ENCODE measurements at places on chromosomes 16 and 17. TPM values are rescaled to one million over a fixed set of nuclear protein-coding genes. Genes with fewer than 3 reads are reported as not detected.

GRCh38 chr16:49468611-49469310 lies 95.2 kb downstream of the C16orf78 start:
- no peaks in the 10 kb centered on the region for H3K36me3 ChIP-seq
- H3K4me1 ChIP-seq, result no peaks in the 10 kb centered on the region
- no peak overlapping the region for H3K4me3 ChIP-seq
- H3K27ac ChIP-seq, result no peak overlapping the region
- DNase-seq, result no peak

DNA sequence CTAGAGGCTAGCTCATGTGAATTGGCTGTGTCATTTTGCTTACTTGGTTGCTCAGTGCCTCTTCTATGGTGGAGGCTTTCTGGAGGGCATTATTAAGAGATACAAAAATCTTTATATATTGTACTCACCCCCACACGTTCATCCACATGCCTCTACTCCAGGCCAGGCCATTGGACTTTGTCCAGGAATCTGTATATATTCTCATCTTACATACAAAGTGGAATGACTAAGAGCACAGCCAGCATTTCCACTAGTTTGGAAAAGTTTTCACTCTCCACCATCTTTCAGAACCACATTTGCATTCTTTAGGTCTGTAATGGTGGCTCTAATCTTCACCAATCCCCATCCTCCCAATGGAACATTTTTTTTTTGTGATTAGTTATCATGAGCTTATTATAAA lies 4.8 kb upstream of the GLG1 start:
- no peak overlapping the region for H3K4me3 ChIP-seq
- peaks cover 9% of the 10 kb centered on the region for H3K4me1 ChIP-seq
- no peak overlapping the region for H3K27ac ChIP-seq

DNA sequence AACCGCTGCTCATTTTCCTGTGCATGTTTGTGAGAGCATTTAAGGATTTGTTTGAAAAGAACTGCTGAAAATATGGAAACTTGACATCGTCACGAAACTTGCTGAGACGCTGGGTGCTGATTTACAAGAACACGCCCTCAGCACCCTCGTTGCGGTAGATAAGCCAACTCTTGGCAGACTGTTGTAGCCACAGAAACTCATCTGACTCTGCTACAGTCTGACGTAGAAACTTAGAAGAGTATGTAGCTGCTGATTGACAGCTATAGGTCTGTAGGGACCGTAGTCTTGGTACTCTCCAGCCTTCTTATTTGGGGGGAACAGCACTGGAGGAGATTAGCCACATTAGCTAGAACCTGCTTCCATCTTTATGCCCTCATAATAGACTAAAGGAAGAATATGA lies 36.1 kb upstream of the MYH2 start:
- no peaks in the 10 kb centered on the region for H3K36me3 ChIP-seq
- no peaks in the 10 kb centered on the region for H3K4me1 ChIP-seq
- H3K4me3 ChIP-seq, result no peak overlapping the region
- H3K27ac ChIP-seq, result no peak overlapping the region
- H3K27me3 ChIP-seq, result no peaks in the 10 kb centered on the region
- DNase-seq, result no peak

DNA sequence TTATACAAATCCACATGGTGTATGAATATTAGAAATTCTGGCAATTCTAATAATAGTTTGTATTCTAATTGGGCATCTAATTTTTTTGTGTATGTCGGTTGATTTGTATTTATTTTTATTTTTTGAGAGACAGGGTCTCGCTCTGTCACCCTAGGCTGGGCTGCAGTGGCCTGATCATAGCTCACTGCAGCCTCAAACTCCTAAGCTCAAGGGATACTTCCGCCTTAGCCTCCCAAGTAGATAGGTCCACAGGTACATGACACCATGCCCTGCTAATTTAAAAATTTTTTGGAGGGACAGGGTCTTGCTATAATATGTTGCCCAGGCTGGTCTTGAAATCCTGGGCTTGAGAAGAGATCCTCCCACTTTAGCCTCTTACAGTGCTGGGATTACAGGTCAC lies 104.6 kb downstream of the TRIM37 start:
- no peak overlapping the region for H3K4me3 ChIP-seq
- DNase-seq, result no peak
- H3K27me3 ChIP-seq, result no peaks in the 10 kb centered on the region
- H3K27ac ChIP-seq, result peak overlapping the region; percentile 60

GRCh38 chr17:65074778-65075250 lies 18.3 kb upstream of the GNA13 start:
- H3K27me3 ChIP-seq, result no peaks in the 10 kb centered on the region
- H3K36me3 ChIP-seq, result no peaks in the 10 kb centered on the region
- H3K4me1 ChIP-seq, result no peaks in the 10 kb centered on the region
- H3K4me3 ChIP-seq, result no peak overlapping the region
- H3K27ac ChIP-seq, result peak overlapping the region; percentile 46

- no peak for DNase-seq
- H3K4me1 ChIP-seq, result peaks cover 3% of the 10 kb centered on the region
- H3K4me3 ChIP-seq, result peak overlapping the region; percentile 92
- H3K36me3 ChIP-seq, result no peaks in the 10 kb centered on the region
- H3K27me3 ChIP-seq, result peaks cover 9% of the 10 kb centered on the region
Observed at GRCh38 chr16:86554599-86554916, 477 bp downstream of the MTHFSD start.

GRCh38 chr16:968620-969019 lies 2.2 kb downstream of the LMF1 start:
- no peak for DNase-seq
- H3K4me1 ChIP-seq, result peaks cover 3% of the 10 kb centered on the region
- H3K27ac ChIP-seq, result no peak overlapping the region
- H3K36me3 ChIP-seq, result no peaks in the 10 kb centered on the region

GRCh38 chr17:75487351-75488070 lies 27.8 kb downstream of the CASKIN2 start:
- no peaks in the 10 kb centered on the region for H3K36me3 ChIP-seq
- no peak overlapping the region for H3K4me3 ChIP-seq
- H3K4me1 ChIP-seq, result peaks cover 11% of the 10 kb centered on the region

DNA sequence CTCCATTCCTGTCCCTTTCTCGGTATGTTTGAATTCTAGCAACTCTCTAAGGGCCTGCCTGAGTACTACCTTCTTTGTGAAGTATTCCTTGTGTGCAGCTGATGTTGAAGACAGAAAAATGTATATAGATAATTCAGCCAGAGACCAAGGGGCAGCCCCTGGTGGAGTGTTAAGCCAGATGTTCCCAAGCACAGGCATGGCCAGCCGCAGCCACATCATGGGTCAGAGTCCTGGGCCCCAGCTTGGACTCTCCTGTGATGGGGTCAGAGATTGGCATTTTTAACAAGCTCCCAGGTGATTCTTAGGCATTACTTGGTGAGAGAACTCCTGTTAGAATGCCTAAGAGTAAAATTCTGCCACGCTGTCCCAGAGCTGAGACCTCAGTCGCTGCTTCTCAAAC lies 100.8 kb downstream of the IRF8 start:
- H3K27ac ChIP-seq, result no peak overlapping the region

DNA sequence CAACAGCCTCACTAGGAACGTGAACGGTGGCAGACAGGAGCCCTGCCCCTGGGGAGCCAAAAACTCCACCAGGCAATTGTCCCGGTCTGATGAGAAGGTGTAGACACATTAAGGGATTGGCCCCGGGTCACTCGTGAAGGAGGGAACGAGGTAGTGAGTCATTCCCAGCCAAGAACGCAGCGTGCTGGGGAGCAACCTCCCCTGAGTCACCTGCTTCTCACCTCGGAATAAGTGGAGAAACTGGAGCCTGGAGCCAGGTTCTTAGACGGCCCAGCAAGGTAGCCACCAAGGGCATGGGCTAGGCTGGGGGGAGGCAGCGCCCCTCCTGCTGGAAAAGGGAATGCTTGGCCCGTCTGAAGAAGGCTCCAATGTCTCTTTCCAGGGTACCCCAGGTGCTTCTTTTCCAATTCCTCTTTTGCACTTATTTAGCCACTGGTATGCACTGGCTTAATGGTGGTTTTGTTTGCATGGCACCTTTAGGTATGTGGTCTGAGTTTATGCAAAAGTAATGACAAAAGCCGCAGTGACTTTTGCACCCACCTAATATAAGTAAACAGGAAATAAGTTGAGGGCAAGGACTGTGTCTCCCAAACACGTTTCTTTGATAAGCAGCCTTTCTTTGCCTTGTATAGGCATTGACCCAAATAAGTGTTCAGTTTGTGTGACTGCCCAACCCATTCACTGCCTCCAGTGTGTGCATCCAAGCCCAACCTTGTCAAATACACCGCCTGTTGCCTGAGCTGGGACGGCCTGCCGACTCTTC lies 1.8 kb upstream of the HELZ start:
- no peak overlapping the region for H3K27ac ChIP-seq
- H3K4me1 ChIP-seq, result peaks cover 21% of the 10 kb centered on the region
- no peaks in the 10 kb centered on the region for H3K36me3 ChIP-seq
- DNase-seq, result peak; percentile 51
- H3K4me3 ChIP-seq, result peak overlapping the region; percentile 99

DNA sequence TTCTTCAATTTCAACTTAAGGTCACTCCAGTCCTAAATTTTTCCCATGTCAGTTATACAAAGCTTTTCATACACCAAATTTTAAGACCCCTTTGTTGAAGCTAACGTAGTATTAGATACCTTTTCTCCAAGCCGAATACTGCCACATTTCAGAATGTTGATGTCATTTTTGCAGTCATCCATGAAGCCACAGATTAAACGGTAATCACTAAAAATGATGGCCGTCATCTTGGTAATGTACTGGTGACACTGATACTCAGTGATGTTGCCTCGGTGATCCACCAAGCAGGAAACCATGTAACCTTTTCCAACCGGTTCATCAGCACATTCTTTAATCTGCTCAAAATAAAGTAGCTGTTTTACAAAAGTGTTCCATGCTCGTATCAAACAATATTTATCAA lies 82.1 kb upstream of the CLEC18B start:
- no peak overlapping the region for H3K4me3 ChIP-seq
- no peaks in the 10 kb centered on the region for H3K36me3 ChIP-seq
- DNase-seq, result no peak
- H3K4me1 ChIP-seq, result peaks cover 6% of the 10 kb centered on the region
- no peaks in the 10 kb centered on the region for H3K27me3 ChIP-seq
- H3K27ac ChIP-seq, result no peak overlapping the region

DNA sequence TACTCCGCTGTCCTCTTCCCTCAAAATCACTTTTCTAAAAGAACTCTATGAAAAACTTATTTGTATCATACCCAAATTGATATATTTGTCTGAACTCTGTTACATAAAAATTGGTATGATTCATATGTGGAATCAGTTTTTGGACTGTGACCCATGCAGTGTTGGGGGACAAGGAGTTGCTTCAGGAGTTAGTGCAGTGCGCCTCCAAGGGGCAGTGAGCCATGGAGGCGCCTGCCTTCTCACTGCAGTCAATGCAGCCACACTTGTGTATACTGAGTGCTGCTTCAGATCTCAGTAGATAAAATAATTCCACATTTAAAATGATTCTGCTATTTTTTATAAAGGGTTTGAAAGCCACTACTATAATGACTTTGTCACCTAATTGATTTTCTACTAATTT lies 32.5 kb downstream of the DGKE start:
- no peak for DNase-seq
- no peaks in the 10 kb centered on the region for H3K27me3 ChIP-seq
- no peaks in the 10 kb centered on the region for H3K36me3 ChIP-seq
- no peak overlapping the region for H3K27ac ChIP-seq
- no peaks in the 10 kb centered on the region for H3K4me1 ChIP-seq

Gene NXPH3
- total RNA-seq, result 0.24 TPM

Gene CEP295NL
- total RNA-seq, result 5.1 TPM

Gene PROCA1
- total RNA-seq, result 1.5 TPM

Gene FBXW10B
- total RNA-seq, result 0.31 TPM
